ENCODE measurements at places on chromosomes 7 and 10.

DNA sequence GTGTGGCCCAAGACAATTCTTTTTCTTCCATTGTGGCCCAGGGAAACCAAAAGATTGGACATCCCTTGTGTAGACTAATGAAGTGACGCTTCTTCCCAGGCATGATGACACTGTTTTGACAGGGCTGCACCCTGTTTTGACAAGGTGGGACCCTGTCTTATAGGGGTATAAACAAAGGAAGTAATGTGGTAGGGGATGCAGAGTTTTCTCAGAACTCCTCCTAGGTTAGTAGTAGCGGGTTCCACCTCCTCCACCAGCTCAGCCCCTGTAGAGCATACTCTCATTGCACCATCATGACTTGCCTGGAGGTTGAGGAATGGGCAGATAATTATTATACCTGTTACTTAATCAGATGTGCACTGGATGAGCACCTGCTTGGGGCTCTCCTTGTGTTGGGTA is 123.1 kb downstream of the CCNY start:
- DNase-seq = no peak

- DNase-seq = no peak
Measured at GRCh38 chr7:84422790-84423189, 228.2 kb upstream of the SEMA3A start.

DNA sequence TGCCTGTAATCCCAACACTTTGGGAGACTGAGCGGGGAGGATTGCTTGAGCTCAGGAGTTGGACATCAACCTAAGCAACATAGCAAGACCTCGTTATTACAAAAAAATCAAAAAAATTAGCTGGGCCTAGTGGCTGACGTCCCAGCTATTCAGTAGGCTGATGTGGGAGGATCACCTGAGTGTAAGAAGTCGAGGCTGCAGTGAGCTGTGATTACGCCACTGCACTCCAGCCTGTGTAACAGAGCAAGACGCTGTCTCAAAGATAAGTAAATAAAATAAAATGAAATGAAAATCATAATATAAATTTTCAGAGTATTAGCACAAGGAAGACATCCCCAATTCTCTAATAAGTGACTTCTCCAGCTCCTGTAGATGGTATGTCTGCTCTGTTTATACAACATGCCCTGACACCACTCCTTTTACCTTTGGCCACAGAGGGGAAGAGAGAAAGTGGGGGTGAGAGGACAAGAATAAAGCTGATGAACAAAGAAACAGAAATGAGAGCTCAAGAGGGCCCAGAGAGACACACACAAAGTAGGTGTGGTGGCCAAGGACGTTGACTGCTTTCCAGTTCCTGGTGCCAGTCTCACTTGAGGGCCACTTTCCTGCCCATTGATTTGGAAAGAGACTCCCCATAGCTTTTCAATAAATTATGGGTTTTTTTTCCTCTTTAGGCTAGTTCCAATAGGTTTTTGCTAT is 62.9 kb downstream of the PTTG1IP2 start:
- DNase-seq = no peak

- no peak for DNase-seq
Measured at GRCh38 chr10:11135709-11136108, 118.0 kb downstream of the CELF2 start.

GRCh38 chr10:99233689-99234037 is 2.0 kb downstream of the HPSE2 start:
- no peak for DNase-seq

DNA sequence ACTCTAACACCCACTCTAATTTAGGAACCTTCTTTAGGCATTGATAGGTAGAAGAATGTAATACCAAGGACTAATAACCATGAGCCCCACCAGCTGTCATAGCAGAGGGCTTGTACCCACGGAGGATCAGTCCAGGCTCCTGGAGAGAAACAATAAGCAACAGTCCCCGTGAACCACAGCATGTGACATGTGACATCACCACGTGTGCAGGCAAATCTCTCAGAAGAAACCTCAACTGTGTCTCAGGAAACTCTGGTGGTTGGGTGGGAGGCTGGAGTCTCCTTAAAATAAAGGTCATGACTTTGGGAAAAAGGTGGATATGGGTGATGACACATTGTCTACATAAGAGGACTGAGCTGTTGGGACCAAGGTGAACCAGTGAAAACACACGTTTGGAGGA is 653.9 kb upstream of the FOXK1 start:
- DNase-seq = no peak

GRCh38 chr7:103843689-103844480 is 145.6 kb downstream of the RELN start:
- DNase-seq = no peak

Measured in trophoblast cell (in vitro differentiated cells and primary cell).